Lower leg skin (tissue), 4 donors: ENCODE measurements at places on chromosomes 2 and 18. TPM values are rescaled to one million over a fixed set of nuclear protein-coding genes. Genes with fewer than 3 reads are reported as not detected.

REG3G gene
- not detected for total RNA-seq

ANKRD62 gene
- not detected for total RNA-seq

DSC3 gene
- total RNA-seq = 1,000 TPM

NEU2 gene
- total RNA-seq = 1.3 TPM

DOCK10 gene
- 6.2 TPM for total RNA-seq

RAPH1 gene
- 32.5 TPM for total RNA-seq

CRIM1 gene
- 71.7 TPM for total RNA-seq

GATA6 gene
- 5.0 TPM for total RNA-seq

UGT1A3 gene
- total RNA-seq = 0.54 TPM

KIF1A gene
- total RNA-seq = 4.3 TPM

EN1 gene
- 23.2 TPM for total RNA-seq

TOGARAM2 gene
- total RNA-seq = 1.8 TPM

TRIM54 gene
- not detected for total RNA-seq

LTBP1 gene
- total RNA-seq = 12.0 TPM

ADNP2 gene
- 19.2 TPM for total RNA-seq

EPB41L5 gene
- 24.5 TPM for total RNA-seq

ADRA2B gene
- 0.98 TPM for total RNA-seq

REG1B gene
- total RNA-seq = not detected

NGEF gene
- 16.4 TPM for total RNA-seq

TTN gene
- total RNA-seq = 0.25 TPM

ARHGAP15 gene
- total RNA-seq = 1.9 TPM

SETBP1 gene
- 12.4 TPM for total RNA-seq

ASTL gene
- total RNA-seq = 0.20 TPM

IL1RL1 gene
- 5.8 TPM for total RNA-seq

MC4R gene
- not detected for total RNA-seq

TUBB8B gene
- total RNA-seq = not detected

RTN4 gene
- total RNA-seq = 290 TPM

LINC00305 gene
- total RNA-seq = not detected

NAT8 gene
- not detected for total RNA-seq

RNF152 gene
- 112 TPM for total RNA-seq

IL36RN gene
- 97.5 TPM for total RNA-seq

SEPTIN10 gene
- total RNA-seq = 81.7 TPM

KANSL1L gene
- total RNA-seq = 29.9 TPM

PLGLB2 gene
- total RNA-seq = not detected

FARSB gene
- 8.6 TPM for total RNA-seq

FAM124B gene
- 3.9 TPM for total RNA-seq

UBXN4 gene
- total RNA-seq = 68.0 TPM

CHST9 gene
- not detected for total RNA-seq

UGT1A9 gene
- not detected for total RNA-seq

UNC80 gene
- total RNA-seq = 0.62 TPM

CFC1 gene
- total RNA-seq = not detected

CCDC102B gene
- 0.72 TPM for total RNA-seq

KATNAL2 gene
- total RNA-seq = 4.0 TPM

CCDC148 gene
- 1.6 TPM for total RNA-seq

HOXD9 gene
- 0.89 TPM for total RNA-seq

ABHD1 gene
- total RNA-seq = not detected

EMILIN1 gene
- 9.4 TPM for total RNA-seq

ACMSD gene
- total RNA-seq = not detected

ARL4C gene
- 62.7 TPM for total RNA-seq

LRP1B gene
- 1.2 TPM for total RNA-seq

UGT1A4 gene
- 2.4 TPM for total RNA-seq

CPLX4 gene
- total RNA-seq = not detected

MAP3K2 gene
- 58.9 TPM for total RNA-seq

BCL2 gene
- 20.1 TPM for total RNA-seq

MPPE1 gene
- 62.2 TPM for total RNA-seq
